ENCODE measurements at places on chromosomes 5 and 9.

DNA sequence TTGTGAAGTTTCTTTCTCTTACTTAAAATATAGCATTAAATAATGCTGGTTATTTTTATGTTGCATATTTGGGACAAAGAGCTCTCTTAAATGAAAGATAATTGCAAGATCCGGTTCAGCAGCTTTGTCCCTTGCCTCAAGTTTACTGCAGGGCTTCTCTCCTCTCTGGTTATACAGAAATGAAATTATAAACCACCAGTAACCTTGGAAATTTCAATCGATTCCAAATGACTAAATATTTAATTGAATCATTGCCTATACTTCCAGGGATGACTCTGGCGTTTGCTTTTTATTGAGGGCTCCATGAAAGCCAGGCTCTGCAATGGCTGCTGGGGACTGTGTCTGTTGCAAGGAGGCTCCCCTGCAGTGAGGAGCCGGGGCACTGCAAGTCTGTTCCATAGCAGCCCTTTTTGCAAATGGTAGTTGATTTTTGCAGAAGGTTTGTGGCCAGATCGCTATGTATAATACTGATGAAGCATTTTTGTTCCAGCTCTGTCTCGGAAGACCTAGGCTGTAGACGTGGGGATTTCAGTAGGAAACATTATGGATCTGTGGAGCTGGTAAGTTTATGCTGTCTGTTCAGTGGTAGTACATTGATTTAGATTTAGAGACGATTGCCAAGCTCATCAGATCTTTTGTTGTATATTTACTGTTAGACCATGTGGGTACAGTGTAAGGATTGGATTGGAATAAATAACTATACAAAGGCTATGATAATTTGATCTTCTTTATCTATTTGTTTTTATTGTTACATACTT lies at the start of gene GARNL3:
GARNL3 (plus strand) TSS at position 313 of the 758 bp plus-strand sequence; CDS start at position 417, 104 bp downstream.
- DNase-seq: no peak

DNA sequence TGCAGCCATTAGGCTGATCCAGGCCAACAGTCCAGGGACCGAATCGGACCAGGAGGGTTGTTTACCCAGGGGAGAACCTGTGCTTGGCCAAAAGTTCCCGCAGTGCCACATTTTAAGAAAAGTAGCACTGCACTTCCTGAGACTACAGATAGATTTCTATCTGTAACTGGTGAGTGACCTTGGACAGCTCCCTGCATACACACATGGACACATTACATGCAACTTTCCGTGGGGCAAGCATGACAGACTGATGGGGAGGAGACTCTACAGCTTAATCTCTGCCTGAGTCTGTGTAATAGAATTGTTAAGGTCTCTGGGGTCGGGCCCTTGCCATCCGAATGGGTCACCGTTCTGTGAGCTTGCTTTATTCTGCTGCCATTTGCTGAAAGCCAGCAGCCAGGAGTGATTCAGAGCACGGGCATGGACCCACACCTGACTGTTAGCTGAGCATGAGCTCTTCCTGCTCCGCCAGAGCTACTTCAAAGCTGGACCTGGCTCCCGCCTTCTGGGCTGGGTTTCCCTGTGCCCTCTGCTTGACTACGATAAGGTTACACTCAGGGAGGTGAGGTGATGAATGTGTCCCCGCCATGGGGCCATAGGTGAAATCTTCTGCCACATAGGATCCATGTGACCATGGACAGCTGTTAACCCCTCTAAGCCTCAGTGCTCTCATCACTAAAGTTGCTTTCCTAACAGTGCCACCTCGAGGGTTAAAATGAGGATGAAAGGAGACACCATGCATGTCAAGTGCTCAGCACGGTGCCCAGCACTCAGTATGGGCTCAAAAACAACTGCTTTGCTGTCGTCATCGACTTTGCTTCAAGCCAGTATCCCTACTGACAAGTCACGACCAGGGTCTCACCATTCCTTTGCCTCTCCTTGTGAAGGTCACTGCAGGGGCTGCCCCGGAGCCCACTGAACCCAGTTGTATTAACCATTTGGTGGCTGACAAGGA lies 200.0 kb downstream of the MELK start:
- DNase-seq: no peak

DNA sequence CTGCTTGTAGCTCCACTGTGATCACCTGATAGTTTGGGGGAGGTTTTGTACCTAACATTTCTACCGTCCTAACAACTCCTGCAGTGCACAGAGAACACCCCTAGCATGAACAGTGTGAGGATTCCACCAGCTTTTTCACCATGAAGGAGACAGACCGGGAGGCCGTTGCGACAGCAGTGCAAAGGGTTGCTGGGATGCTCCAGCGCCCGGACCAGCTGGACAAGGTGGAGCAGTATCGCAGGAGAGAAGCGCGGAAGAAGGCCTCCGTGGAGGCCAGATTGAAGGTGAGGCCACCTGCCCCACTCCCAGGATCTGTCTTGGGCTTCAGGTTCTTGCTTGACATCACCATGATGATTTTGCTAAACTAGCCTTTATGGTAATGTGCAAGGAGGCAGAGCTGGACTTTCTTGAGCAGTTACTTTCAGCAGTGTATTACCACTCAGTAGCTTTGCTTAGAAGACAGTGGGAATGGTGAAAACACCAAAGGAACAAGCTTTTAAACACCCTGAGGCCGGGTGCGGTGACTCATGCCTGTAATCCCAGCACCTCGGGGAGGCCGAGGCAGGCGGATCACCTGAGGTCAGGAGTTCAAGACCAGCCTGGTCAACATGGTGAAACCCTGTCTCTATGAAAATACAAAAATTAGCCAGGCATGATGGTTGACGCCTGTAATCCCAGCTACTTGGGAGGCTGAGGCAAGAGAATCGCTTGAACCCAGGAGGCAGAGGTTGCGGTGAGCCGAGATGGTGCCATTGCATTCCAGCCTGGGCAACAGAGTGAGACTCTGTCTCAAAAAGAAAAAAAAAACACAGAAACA lies 3.3 kb downstream of the EXOC3 start:
- DNase-seq: no peak

- no peak for DNase-seq
These were observed 38.0 kb downstream of the ABITRAM start for GRCh38 chr9:108972186-108972585.

GRCh38 chr5:141734501-141735229 lies 52.6 kb upstream of the ARAP3 start:
- DNase-seq: no peak

- no peak for DNase-seq
These were observed 194.4 kb upstream of the PPP1R2B start for GRCh38 chr5:156655732-156656131.

GRCh38 chr9:74753650-74754049 lies 134.1 kb downstream of the TRPM6 start:
- no peak for DNase-seq

DNA sequence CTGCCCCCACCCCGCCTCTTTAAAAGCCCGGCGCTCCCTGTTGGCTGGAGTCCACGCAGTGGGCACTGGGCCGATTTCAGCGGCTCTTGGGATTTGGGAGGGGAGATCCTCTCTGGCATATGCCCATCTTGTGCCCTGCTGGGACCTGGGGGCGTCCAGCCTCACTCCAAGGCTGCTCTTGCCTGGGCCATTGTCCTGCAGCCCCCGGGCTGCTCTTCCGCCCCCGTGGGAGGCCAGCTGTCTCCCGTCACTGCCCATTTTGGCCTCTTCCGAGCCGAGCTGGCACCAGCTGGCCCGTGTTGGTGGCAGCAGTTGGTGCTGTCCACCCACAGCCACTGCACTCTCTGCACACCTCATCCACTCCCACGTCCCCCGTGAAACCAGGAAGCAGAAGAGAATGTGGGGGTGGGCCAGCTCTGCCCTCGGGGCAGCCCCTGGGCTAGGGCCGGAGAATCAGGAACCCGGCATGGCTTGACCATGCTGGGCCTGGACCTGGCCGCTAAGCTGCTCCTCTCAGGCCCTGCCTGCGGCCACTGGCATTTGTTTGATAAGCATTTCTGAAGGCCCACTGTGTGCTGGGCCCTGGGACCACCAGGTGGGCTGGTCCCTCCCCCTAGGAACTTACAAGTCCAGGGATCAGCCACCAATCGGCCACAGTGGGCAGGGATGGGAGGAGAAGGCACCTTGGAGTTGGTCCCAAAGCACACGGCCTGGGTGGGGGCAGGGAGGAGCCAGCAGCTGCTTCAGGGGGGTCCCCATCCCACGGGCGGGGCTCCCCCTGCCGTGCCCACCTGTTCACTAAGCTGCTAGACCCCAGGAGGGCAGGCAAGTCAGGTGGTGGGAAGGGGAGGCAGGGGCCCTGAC lies 2.2 kb downstream of the C8G start:
- no peak for DNase-seq

DNA sequence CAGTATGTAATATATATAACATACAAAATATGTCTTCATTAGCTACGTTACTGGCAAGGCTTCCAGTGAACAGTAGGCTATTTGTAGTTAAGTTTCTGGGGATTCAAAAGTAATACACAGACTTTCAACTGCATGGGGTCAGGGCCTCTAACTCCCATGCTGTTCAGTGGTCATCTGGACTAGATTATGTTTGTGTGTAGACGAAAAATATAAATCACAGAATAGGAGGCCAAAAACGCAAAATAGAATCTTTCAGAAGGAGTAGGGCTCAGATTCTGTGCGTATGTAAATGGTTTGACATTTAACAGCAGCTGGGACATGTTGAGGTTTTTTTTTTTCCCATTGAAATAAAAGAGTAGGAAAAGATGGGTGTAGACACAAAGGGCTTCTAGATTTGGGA lies 1048.7 kb upstream of the WWC1 start:
- DNase-seq: no peak

DNA sequence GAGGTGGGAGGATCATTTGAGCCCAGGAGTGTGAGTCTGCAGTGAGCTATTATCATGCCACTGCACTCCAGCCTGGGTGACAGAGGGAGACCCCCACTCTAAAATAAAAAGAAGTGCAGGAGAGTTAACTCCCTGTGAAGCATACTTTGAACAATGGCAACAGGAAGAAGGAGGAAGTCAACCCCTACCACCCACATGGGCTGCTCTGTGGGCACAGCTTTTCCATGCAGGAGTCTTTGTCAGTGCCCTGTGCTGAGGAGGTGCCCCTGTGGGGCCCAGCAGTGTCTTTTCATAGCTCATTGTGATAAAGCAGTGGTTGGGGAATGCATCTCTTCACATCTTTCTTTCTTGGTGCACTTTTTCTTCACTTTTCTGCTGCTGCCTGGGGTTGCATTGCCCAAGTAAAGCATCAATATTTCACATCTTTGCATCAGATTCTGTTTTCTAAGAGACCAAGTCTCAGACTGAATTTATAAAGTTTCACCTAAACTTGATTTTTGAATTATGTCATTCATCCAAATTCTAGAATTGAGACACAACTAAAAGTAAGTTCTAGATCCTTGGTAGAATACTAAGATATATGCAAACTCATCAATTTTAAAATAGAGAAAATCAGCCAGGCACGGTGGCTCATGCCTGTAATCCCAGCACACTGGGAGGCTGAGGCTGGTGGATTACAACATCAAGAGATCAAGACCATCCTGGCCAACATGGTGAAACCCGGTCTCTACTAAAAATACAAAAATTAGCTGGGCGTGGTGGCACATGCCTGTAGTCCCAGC lies 316.6 kb downstream of the DNAH5 start:
- no peak for DNase-seq

DNA sequence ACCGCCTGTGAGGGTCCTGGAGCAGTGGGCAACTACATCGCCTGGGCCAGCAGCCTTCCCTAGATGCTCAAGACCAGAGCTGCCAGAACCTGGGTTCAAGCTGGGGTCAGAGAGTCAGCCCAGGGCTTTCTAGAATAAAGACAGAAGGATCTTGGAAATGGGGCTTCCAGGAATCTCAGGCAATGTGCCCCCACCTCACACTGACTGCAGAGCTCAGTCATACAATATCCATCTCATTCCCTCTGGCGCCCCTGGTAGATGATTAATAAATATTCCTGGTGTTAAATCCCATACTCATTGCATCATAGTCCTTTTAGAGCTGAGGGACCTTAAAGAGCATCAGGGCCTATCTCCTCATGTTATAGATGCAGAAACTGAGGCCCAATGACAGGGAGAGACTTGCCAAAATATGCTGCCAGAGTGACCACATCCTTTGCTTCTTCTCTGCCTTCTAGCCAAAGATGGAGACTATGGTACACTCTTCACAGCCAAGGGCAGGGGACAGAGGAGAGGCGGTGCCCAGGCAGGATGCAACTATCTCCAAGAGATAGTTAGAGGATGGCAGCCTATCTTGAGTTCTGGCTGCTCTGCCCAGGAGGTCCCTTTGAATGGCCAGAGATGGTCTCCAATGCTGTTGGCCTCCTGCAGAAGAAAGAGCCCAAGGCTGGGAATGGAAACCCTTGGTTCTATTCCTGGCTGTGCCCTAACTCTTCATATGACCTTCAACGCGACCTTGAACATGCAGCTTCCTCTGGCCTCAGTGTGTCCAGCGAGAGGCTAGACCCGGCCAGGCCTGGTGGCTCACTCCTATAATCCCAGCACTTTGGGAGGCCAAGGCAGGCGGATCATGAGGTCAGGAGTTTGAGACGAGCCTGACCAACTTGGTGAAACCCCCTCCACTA lies 36.2 kb upstream of the IL17B start:
- DNase-seq: no peak

GRCh38 chr9:71891557-71892189 lies 19.3 kb downstream of the ABHD17B start:
- no peak for DNase-seq

DNA sequence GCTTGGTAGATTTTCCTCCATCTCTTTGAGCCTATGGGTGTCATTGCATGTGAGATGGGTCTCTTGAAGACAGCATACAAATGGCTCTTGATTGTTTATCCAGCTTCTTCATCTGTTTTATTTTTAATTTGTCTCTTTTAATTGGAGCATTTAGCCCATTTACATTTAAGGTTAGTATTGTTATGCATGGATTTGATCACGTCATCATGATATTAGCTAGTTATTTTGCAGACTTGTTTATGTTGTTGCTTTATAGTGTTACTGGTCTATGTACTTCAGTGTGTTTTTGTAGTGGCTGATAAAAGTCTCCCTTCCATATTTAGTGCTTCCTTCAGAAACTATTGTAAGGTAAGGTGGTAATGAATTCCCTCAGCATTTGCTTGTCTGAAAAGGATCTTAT lies 78.6 kb upstream of the RGMB start:
- no peak for DNase-seq

- DNase-seq: no peak
These were observed 545.9 kb downstream of the RAB3C start for GRCh38 chr5:59128646-59129290.

DNA sequence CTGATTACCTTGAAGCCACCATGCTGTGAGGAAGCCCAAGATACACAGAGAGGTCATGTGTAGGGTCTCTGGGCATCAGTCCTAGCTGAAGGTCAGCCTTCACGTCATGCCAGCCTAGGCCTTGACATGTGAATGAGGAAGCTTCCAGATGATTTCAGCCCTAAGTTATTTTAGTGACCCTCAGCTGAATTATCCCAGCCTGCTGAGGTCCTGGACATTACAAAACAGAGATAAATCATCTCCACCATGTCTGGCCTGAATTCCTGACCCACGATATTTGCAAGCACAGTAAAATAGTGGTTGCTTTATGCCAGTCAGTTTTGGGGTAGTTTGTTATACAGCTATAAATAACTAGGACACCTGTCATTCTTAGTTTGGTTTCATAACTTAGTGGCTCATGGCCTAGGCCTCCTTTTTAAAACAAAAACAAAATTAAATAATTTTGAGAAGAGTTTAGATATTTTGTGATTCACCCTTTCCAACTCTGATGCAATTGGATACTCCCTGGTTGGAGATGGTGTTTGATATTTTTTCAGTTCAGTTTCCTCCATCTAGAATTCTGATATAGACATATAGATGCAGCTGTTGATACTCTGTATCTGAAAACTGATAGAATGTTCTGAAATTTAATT lies 571.3 kb upstream of the CLINT1 start:
- no peak for DNase-seq

- DNase-seq: no peak
These were observed 29.8 kb upstream of the SLCO6A1 start for GRCh38 chr5:102528600-102528999.

GRCh38 chr5:16392718-16393117 lies 72.9 kb downstream of the ZNF622 start:
- DNase-seq: no peak

- no peak for DNase-seq
These were observed 15.5 kb upstream of the ERMP1 start for GRCh38 chr9:5848372-5848882.

Measured in stimulated activated CD4-positive, alpha-beta T cell treated with anti-CD3 and anti-CD28 coated beads, Interleukin-1b, Interleukin-23, amount 100 ng/mL, for 1 hour (primary cell).